ENCODE measurements at places on chromosomes 2 and 18. TPM values are rescaled to one million over a fixed set of nuclear protein-coding genes. Genes with fewer than 3 reads are reported as not detected.

Gene TUBA4B
- not detected for total RNA-seq

Gene MAPRE2
- 21.4 TPM for total RNA-seq

DNA sequence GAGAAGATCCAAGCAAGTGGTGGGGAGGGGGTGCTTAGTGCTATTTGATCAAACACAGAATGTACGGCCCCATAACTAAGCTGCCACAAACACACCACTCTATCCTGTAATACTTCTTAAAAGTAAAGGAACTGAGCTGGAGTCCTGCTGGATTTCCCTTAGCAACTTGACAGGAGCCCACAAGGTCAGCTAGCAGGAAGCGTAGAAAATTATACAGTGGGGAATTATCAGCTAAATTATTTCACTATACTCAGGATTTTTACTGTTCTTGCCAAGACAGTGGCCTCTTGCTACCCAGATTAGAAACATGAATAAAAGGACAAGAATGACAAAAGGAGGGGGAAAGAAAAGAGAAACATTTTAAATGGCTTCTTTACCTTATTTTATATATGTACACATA lies 217.1 kb downstream of the ZNF521 start:
- no peaks in the 10 kb centered on the region for H3K4me1 ChIP-seq
- no peaks in the 10 kb centered on the region for H3K27me3 ChIP-seq
- DNase-seq, result no peak

GRCh38 chr2:73290049-73290839 lies 3.1 kb downstream of the EGR4 start:
- H3K4me1 ChIP-seq, result peaks cover 21% of the 10 kb centered on the region
- no peak overlapping the region for H3K4me3 ChIP-seq
- peaks cover 20% of the 10 kb centered on the region for H3K27me3 ChIP-seq
- no peaks in the 10 kb centered on the region for H3K36me3 ChIP-seq
- no peak overlapping the region for H3K27ac ChIP-seq

DNA sequence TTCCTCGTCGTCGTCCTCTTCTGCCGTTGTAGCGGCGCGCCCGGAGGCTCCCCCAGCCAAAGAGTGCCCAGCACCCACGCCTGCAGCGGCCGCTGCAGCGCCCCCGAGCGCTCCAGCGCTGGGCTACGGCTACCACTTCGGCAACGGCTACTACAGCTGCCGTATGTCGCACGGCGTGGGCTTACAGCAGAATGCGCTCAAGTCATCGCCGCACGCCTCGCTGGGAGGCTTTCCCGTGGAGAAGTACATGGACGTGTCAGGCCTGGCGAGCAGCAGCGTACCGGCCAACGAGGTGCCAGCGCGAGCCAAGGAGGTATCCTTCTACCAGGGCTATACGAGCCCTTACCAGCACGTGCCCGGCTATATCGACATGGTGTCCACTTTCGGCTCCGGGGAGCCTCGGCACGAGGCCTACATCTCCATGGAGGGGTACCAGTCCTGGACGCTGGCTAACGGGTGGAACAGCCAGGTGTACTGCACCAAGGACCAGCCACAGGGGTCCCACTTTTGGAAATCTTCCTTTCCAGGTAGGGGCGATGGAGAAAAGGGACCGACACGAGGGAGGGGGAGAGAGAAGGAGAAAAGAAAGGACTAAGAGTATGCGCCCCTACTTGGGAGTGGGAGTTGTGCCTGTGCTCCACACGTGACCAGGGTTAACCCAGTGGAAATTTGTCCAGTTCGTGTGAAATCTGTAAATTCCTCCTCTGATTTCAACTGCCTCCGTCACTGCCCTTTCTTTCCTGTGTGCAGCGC lies 800 bp downstream of the HOXD13 start:
- DNase-seq, result no peak
- no peaks in the 10 kb centered on the region for H3K27me3 ChIP-seq
- peaks cover 28% of the 10 kb centered on the region for H3K4me1 ChIP-seq
- H3K27ac ChIP-seq, result peak overlapping the region; percentile 91
- peak overlapping the region; percentile 59 for H3K4me3 ChIP-seq

GRCh38 chr2:241983571-241984270 lies 114.2 kb downstream of the RTP5 start:
- H3K36me3 ChIP-seq, result no peaks in the 10 kb centered on the region
- H3K4me3 ChIP-seq, result no peak overlapping the region
- H3K27me3 ChIP-seq, result no peaks in the 10 kb centered on the region
- no peak for DNase-seq

- no peaks in the 10 kb centered on the region for H3K4me1 ChIP-seq
- H3K27ac ChIP-seq, result no peak overlapping the region
- no peaks in the 10 kb centered on the region for H3K36me3 ChIP-seq
- no peak for DNase-seq
- no peaks in the 10 kb centered on the region for H3K27me3 ChIP-seq
- H3K4me3 ChIP-seq, result no peak overlapping the region
These were observed 111.7 kb upstream of the SIX3 start for GRCh38 chr2:44829771-44830170.

GRCh38 chr2:173215316-173215715 lies 139.4 kb upstream of the CDCA7 start:
- peaks cover 16% of the 10 kb centered on the region for H3K4me1 ChIP-seq
- H3K36me3 ChIP-seq, result no peaks in the 10 kb centered on the region
- no peak for DNase-seq

DNA sequence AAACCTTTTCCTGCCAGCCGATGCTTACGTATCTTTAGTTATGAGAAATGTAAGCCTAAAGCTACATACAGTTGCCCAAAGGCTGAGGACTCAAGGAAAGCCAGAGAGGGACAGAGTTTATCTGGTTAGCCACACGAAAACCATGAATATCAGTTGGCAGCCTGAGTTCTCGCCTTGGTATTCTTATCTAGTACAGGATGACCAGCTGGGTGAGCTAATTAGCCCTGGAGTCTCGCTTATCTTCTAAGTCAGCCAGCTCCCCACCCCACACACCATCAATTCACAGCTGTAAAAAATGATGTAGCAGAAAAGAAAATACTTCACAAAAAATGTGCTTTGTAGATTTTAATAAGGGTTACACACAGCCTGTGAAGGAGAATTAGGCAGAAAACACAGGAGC lies 617.5 kb upstream of the SOX11 start:
- H3K4me3 ChIP-seq, result no peak overlapping the region
- H3K27me3 ChIP-seq, result no peaks in the 10 kb centered on the region
- H3K4me1 ChIP-seq, result no peaks in the 10 kb centered on the region
- DNase-seq, result no peak
- H3K27ac ChIP-seq, result no peak overlapping the region

DNA sequence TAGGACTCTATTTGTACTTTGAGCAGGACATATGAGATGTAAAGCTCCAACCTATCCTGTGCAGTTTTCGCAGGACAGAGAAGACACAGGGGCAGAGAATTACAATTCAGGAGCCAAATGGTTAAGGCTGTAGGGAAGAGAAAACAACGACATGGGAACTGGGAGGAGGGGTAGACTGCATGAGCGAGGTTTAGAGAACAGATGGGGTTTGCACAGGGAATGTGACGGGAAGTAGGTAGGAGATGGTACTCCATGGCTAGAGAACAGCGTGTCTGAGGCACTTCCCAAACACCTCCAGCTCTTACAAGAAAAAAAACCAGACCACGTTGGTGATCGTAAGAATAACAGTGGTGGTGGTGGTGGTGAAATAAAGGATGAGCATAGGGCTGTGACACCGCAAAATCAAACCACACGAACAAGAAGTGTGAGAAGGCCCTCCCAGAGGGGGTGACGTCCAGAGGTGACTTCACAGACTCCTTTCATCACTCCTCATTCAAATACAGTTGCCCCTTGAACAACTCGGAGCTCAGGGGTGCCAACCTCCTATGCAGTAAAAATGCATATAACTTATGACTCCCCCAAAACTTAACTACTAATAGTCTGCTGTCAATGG lies 92.7 kb downstream of the FARSB start:
- no peaks in the 10 kb centered on the region for H3K27me3 ChIP-seq
- H3K36me3 ChIP-seq, result no peaks in the 10 kb centered on the region
- no peak for DNase-seq
- H3K4me1 ChIP-seq, result no peaks in the 10 kb centered on the region
- no peak overlapping the region for H3K27ac ChIP-seq

- H3K4me1 ChIP-seq, result no peaks in the 10 kb centered on the region
- no peak overlapping the region for H3K4me3 ChIP-seq
- no peak overlapping the region for H3K27ac ChIP-seq
- no peak for DNase-seq
- H3K27me3 ChIP-seq, result no peaks in the 10 kb centered on the region
These were observed 294.1 kb upstream of the FANCL start for GRCh38 chr2:58535182-58535581.
